IMR-90 (cell line): ENCODE measurements at places on chromosomes 1 and 21. TPM values are rescaled to one million over a fixed set of nuclear protein-coding genes. Genes with fewer than 3 reads are reported as not detected.

The CFHR4 gene
- total RNA-seq, result not detected in 2 replicates

The RXRG gene
- total RNA-seq, result not detected in 2 replicates

The PLCH2 gene
- total RNA-seq, result 0.18 and 0.28 TPM in 2 replicates

The SAMSN1 gene
- not detected in 2 replicates for total RNA-seq

The LCE1C gene
- total RNA-seq, result not detected in 2 replicates

DNA sequence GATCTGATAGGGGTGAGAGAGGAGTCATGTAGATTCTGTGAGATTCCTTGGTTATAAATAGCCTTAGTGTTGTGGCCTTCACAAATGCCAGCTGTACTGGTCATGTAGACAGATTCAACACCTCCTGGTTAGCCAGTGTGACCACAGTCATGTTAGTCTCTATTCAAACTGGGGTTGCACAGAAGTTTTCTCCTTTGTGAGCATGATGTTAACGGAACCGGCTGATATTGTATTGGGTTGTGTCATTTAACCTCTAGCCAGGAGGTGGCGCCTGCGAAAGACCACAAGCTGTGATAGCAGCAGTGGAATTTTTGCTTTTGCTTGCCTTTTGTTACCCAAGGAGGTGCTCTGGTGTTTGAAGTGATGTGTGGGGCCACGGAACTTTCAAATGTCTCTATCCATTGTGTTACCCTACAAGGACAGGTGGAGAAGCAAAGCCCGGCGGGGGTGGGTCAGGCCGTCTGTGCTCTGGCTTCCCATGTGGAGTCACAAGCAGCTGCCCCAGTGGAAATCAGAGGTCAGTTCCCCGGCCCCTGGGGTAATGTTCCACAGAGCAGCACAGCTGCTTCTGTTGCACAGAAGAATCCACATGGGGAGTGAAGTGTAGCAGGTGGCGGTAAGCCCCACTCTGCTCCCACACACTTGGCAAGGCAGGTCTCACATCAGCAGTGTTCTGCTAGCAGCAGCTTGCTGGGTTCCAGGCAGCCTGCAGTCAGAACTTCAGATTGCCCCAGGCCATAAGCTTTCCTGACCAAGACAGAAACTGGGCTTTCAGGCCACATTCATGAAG, 112.6 kb downstream of the ADAMTS1 start:
- peak; percentile 57 for DNase-seq
- H3K4me1 ChIP-seq, result no peaks in the 10 kb centered on the region
- H3K27me3 ChIP-seq, result peaks cover 7% of the 10 kb centered on the region

- peaks cover 22% of the 10 kb centered on the region for H3K27me3 ChIP-seq
- H3K4me1 ChIP-seq, result no peaks in the 10 kb centered on the region
These were observed 229.1 kb downstream of the KCNJ6 start for GRCh38 chr21:37686991-37687810.

DNA sequence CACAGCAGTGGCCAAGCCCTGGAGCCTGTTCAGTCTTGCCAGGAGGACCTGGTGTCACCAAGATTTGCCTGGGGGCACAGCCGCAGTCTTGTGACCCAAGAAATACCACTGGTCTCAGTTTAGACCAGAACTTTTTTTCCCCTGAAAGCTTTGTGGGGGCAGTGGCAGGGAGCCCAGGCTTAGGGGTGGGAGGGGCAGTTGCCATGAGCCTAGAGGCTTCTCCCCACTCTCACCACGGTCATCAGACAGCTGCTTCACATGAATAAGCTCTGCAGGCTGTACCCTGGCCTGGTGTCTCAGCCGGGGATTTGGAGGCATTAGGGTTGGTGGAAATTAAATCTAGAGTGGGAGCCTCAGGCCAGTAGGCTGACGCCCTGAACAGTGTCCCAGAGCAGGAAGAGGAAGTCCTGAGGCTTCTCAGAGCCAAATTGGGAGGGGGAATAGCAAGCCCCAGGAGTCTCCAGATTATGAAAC, 73.7 kb downstream of the SLC16A1 start:
- H3K27ac ChIP-seq, result no peak overlapping the region
- no peak for DNase-seq
- no peak overlapping the region for H3K4me3 ChIP-seq
- H3K36me3 ChIP-seq, result no peaks in the 10 kb centered on the region
- peaks cover 5% of the 10 kb centered on the region for H3K4me1 ChIP-seq

GRCh38 chr1:34796990-34797389, 4.2 kb downstream of the GJA4 start:
- H3K27ac ChIP-seq, result no peak overlapping the region
- no peaks in the 10 kb centered on the region for H3K4me1 ChIP-seq
- no peak for DNase-seq
- peaks cover 13% of the 10 kb centered on the region for H3K27me3 ChIP-seq

DNA sequence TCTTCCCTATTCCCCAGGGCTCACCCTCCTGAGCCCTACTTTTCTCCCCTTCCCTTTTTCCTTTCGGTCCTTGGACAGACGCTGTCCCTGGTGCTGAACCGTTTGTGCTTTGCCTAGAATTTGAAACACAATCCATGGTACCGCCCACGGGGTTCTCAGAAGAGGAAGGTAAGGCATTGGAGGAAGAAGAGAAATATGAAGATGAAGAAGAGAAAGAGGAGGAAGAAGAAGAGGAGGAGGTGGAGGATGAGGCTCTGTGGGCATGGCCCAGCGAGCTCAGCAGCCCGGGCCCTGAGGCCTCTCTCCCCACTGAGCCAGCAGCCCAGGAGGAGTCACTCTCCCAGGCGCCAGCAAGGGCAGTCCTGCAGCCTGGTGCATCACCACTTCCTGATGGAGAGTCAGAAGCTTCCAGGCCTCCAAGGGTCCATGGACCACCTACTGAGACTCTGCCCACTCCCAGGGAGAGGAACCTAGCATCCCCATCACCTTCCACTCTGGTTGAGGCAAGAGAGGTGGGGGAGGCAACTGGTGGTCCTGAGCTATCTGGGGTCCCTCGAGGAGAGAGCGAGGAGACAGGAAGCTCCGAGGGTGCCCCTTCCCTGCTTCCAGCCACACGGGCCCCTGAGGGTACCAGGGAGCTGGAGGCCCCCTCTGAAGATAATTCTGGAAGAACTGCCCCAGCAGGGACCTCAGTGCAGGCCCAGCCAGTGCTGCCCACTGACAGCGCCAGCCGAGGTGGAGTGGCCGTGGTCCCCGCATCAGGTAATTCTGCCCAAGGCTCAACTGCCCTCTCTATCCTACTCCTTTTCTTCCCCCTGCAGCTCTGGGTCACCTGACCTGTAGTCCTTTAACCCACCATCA, 10.4 kb downstream of the BCAN start:
- H3K36me3 ChIP-seq, result no peaks in the 10 kb centered on the region
- peaks cover 77% of the 10 kb centered on the region for H3K27me3 ChIP-seq
- H3K4me1 ChIP-seq, result no peaks in the 10 kb centered on the region
- H3K4me3 ChIP-seq, result no peak overlapping the region

GRCh38 chr21:35147439-35147838, 98.3 kb upstream of the RUNX1 start:
- no peak for DNase-seq
- no peak overlapping the region for H3K4me3 ChIP-seq
- H3K36me3 ChIP-seq, result no peaks in the 10 kb centered on the region
- peaks cover 6% of the 10 kb centered on the region for H3K4me1 ChIP-seq
- H3K27ac ChIP-seq, result no peak overlapping the region
- no peaks in the 10 kb centered on the region for H3K27me3 ChIP-seq

DNA sequence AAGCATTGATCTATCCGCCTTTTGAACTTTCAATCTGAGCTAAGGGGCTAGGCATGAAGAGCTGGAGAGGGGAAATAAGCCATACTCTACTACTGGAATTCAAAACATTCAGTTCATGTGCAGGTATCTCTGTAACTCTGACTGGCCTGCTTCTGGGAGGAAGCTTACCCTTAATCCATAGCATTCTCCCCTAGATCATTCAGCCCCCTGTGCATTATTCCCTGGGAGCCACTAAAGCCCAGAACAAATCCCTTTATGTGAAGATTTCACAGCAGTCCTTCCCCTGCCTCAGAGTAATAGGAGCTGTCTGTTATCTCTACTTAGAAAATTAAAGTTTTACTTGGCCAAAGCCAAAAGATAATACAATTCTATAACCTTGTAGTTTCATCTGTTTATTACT, 300.7 kb downstream of the SEC16B start:
- H3K36me3 ChIP-seq, result no peaks in the 10 kb centered on the region
- H3K4me3 ChIP-seq, result no peak overlapping the region

DNA sequence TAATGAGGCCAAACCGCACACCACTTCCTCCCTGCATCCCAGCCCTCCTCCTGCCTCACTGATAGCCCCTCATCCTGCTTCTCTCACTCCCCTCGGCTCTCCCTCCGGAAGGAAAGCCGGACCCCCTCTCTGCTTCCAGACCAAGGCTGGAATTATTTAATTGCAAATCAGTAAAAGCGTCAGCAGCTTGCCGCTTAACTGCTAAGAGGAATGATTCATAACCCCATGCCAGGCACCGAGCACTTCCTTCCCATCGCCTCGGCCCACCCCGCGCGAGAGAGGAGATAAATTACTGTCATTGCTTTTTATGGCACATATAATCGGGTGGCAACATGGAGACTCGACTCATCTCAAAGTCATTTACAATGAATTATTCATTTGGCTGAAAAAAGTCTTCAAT, 77.3 kb downstream of the UBIAD1 start:
- H3K27me3 ChIP-seq, result peaks cover 22% of the 10 kb centered on the region
- no peak for DNase-seq
- no peaks in the 10 kb centered on the region for H3K4me1 ChIP-seq
- no peak overlapping the region for H3K27ac ChIP-seq
- no peaks in the 10 kb centered on the region for H3K36me3 ChIP-seq
